ENCODE measurements at places on chromosomes 6 and 20. TPM values are rescaled to one million over a fixed set of nuclear protein-coding genes. Genes with fewer than 3 reads are reported as not detected.

DNA sequence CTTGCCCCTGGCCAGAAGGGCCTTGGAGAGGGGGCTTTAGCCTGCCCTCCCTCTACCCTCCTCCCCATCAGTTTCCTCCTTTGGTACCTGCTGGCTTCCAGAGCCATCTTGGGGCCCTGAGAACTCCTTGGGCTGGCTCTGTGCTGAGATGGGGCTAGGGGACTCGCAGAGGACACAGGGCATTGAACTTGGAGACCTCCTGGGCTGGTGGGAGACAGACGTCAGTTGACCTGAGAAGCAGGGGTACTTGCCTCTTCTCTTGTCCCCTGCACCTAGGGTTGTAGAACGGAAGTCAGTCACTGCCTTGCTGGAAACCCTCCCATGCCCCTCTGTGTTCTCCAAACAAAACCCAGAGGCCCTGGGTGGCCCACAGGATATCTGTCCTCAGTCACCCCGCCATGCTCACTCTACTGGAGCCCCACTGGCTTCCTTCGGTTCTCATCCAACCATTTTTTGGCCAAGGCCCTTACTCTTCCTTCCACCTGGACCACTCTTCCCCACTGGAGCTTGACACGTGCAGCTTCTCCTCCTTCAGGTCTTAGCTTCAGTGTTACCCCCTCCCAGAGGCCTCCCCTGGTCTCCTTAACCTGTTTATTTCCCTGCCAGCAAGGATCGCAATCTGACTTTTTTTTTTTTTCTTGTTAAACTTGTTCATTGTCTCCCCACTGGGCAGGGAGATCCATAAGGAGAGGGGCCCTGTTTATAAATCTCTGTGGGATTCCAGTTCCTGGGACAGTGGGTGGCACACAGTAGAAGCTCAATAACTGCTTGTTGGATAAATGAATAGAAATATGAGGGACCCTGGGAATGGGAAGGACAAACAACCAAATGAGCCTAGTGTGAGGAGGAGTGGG lies 971 bp downstream of the RBCK1 start:
- H3K27ac ChIP-seq = peak overlapping the region; percentile 95
- H3K4me1 ChIP-seq = peaks cover 17% of the 10 kb centered on the region
- no peaks in the 10 kb centered on the region for H3K27me3 ChIP-seq
- peaks cover 20% of the 10 kb centered on the region for H3K36me3 ChIP-seq
- peak overlapping the region; percentile 74 for H3K4me3 ChIP-seq

The RPN2 gene
- 103 TPM for total RNA-seq

GRCh38 chr6:169723991-169724493 lies 258 bp downstream of the PHF10 start:
- H3K36me3 ChIP-seq = no peaks in the 10 kb centered on the region
- H3K4me3 ChIP-seq = peak overlapping the region; percentile 74
- H3K27ac ChIP-seq = peak overlapping the region; percentile 96
- H3K27me3 ChIP-seq = no peaks in the 10 kb centered on the region

The TCFL5 gene
- total RNA-seq = 2.6 TPM

- H3K4me3 ChIP-seq = no peak overlapping the region
- H3K27me3 ChIP-seq = no peaks in the 10 kb centered on the region
- no peak for DNase-seq
Observed at GRCh38 chr6:43444036-43444435, 11.3 kb downstream of the DLK2 start.

- no peak overlapping the region for H3K27ac ChIP-seq
- no peaks in the 10 kb centered on the region for H3K36me3 ChIP-seq
- no peaks in the 10 kb centered on the region for H3K4me1 ChIP-seq
- no peak overlapping the region for H3K4me3 ChIP-seq
- H3K27me3 ChIP-seq = no peaks in the 10 kb centered on the region
Observed at GRCh38 chr20:60400567-60400966, 442.3 kb downstream of the CDH26 start.

GRCh38 chr6:38404900-38405556 lies 234.7 kb downstream of the BTBD9 start:
- no peak for DNase-seq
- H3K27ac ChIP-seq = no peak overlapping the region
- H3K4me1 ChIP-seq = peaks cover 13% of the 10 kb centered on the region
- H3K36me3 ChIP-seq = no peaks in the 10 kb centered on the region
- no peaks in the 10 kb centered on the region for H3K27me3 ChIP-seq

DNA sequence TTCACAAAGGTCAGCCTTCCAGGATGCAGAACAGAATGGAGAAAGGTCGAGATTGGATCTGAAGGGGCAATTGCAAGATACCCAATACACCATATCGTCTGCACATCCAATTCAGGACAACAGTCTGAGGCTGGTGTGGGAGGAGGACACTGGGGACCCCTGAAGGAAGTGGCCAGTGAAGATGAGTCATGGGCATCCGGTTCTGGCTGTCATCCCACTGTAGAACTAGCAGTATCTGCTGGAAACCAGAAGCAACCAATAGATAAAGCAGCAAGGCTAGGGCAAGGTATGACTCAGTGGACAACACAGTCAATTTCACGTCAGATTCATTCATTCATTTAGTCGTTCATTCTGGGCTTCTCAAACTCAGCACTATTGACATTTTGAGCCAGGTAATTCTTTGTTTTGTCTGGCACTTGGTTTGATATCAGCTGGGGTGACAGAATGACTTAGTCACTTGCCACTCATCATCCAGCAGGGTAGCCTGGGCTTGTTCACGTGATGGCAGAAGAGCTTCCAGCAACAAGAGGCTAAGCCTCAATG lies 30.3 kb upstream of the SHLD1 start:
- no peaks in the 10 kb centered on the region for H3K27me3 ChIP-seq
- no peak for DNase-seq
- H3K27ac ChIP-seq = no peak overlapping the region

DNA sequence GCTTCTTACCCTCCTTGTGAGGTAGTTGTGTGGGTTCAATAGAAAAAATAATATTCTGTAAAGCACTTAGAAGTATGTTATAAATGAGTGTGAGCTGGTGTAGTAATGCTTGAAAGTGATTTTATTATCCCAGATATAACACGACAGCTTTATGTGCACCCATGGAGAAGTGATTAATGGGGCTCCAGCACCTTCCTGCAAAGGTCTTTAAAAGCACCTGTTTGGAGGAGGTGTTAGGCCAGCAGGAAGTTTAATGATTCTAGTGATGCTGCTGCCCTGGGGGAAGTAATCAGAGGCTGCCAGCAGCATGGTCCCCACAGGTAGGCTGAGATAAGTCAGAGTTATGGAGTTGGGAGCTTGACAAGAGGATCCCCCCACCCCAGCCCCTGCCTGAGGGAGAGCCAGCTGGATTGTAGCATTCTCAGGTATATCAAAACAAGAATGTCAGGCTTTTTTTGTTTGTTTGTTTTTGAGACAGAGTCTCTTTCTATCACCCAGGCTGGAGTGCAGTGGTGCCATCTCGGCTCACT lies 166.3 kb downstream of the PHACTR1 start:
- no peak overlapping the region for H3K4me3 ChIP-seq
- no peaks in the 10 kb centered on the region for H3K36me3 ChIP-seq
- no peak overlapping the region for H3K27ac ChIP-seq

- H3K36me3 ChIP-seq = no peaks in the 10 kb centered on the region
- H3K27ac ChIP-seq = no peak overlapping the region
- no peak overlapping the region for H3K4me3 ChIP-seq
- H3K27me3 ChIP-seq = no peaks in the 10 kb centered on the region
- no peaks in the 10 kb centered on the region for H3K4me1 ChIP-seq
Observed at GRCh38 chr20:61886721-61887595, 178.7 kb downstream of the TAF4 start.
